Activated naive CD8-positive, alpha-beta T cell treated with anti-CD3 and anti-CD28 coated beads, Interleukin-2, amount 10 ng/mL, durations not matched to agents 7 days and 5 days (primary cell): ENCODE measurements at places on chromosomes 6 and 20. TPM values are rescaled to one million over a fixed set of nuclear protein-coding genes. Genes with fewer than 3 reads are reported as not detected.

MCUR1 gene
- total RNA-seq = 16.4 TPM

LST1 gene
- total RNA-seq = 91.8 TPM

PTCHD4 gene
- not detected for total RNA-seq

EPHA7 gene
- not detected for total RNA-seq

HLA-DRA gene
- total RNA-seq = 26.1 TPM

FOXC1 gene
- total RNA-seq = not detected

GRCh38 chr6:169545982-169546381 is 155.8 kb downstream of the WDR27 start:
- no peak overlapping the region for H3K4me3 ChIP-seq
- no peaks in the 10 kb centered on the region for H3K4me1 ChIP-seq
- no peak overlapping the region for H3K27ac ChIP-seq
- H3K36me3 ChIP-seq = peaks cover 10% of the 10 kb centered on the region

DNA sequence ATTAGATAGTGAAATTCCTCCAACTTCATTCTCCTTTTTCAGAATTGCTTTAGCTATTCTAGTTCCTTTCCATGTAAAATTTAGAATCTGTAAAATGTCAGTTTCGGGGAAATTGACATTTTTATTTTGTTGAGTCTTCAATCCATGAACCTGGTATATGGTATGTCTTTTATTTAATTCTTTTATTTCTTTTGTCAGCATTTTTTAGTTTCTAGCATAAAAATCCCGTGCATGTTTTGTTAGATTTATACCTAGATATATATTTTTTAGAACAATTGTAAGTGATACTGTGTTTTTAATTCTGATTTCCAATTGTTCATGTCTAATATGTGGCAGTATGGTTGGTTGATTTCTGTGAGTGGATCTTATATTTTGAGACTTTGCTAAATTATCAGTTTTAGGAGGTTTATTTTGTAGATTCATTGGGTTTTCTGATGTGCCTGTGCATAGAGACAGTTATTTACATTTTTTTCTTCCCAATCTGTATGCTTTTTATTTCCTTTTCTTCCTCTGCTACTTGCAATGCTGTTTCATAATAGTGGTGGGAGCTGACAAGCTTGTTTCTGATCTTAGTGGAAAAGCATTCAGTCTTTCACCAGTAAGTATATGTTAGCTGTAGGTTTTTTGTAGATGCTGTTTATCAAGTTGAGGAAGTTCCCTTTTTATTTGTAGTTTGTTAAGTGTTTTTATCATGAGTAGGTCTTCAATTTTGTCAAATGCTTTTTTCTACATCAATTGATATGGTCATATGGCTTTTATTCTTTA is 13.7 kb downstream of the TAB2 start:
- DNase-seq = no peak
- peak overlapping the region; percentile 6 for H3K27ac ChIP-seq
- peaks cover 72% of the 10 kb centered on the region for H3K4me1 ChIP-seq
- H3K27me3 ChIP-seq = no peaks in the 10 kb centered on the region

DNA sequence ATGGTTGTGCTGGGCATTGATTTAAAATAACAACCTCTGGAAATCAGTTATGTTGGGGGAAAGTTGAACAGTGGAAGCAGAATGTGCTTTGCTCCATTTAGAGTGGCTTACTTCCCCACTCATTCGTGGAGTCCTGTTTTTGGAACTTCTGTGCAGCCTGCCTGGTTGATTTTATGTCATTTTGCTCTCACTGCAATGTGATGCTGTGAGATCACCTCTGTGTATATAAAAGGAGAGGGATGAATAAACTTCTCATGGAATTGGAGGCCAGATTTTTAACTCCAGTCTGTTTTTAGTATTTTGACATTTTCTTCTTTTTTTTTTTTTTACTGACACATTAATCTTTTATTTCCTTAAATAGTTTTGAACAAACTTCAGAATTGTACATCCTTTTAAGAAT is 139.0 kb downstream of the FNDC1 start:
- H3K27me3 ChIP-seq = peaks cover 18% of the 10 kb centered on the region
- H3K27ac ChIP-seq = no peak overlapping the region
- H3K4me3 ChIP-seq = no peak overlapping the region
- no peaks in the 10 kb centered on the region for H3K4me1 ChIP-seq
- no peaks in the 10 kb centered on the region for H3K36me3 ChIP-seq
- DNase-seq = no peak

- H3K4me1 ChIP-seq = no peaks in the 10 kb centered on the region
- H3K4me3 ChIP-seq = no peak overlapping the region
- no peaks in the 10 kb centered on the region for H3K36me3 ChIP-seq
Observed at GRCh38 chr6:141134723-141135122, 998.0 kb upstream of the GJE1 start.

DNA sequence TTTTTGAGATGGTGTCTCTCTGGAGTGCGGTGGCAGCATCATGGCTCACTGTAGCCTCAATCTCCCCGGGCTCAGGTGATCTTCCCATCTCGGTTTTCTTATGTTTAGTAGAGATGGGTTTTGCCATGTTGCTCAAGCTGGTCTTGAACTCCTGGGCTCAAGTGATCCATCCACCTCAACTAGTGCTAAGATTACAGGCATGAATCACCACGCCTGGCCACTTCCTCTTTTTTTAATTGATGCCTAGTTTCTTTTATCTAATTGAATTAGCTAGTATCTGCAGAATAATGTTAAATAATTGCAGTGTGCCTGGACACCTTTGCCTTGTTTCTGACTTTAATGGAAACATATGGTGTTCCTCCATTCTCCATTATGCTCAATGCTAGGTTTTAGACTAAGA is 38.4 kb upstream of the SLC22A16 start:
- no peak overlapping the region for H3K4me3 ChIP-seq
- H3K27me3 ChIP-seq = peaks cover 19% of the 10 kb centered on the region
- H3K4me1 ChIP-seq = no peaks in the 10 kb centered on the region

DNA sequence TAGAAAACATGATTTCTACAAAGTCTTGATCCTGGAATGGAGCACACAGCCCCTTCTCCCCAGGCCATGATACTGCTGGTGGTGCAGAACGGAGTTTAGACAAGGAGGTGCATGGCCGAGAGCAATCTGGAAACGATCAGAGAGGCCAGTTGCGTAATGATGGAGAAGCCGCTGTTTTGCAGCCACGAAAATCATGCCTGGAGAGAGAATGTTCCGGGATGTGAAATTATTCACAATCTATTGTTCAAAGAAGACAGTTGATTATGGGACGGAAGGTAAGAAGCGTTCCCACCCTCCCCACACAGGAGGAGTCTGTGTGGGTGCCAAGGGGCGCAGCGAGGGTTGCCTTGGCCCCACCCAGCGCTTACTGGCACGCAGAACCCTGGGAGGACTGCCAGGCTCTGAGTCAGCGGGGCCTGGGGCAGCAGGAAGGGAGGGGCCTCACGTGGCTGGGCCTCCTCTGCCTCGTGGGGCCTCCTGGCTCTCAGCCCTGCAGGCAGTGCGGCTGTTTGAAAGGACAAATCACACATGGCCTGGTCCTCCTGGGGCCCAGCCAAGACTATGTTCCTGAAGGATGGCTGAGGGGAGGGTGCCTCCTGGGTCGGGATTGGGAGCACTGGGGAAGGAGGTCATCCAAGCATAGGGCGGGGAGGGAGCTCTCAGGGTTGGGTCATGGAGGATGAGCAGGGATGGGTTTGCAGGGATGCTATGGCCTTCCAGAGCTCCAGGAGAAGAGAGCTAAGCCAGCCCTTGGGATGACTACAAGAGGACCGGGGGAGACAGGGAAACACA is 8.7 kb upstream of the AP5S1 start:
- H3K27me3 ChIP-seq = no peaks in the 10 kb centered on the region
- H3K4me3 ChIP-seq = peak overlapping the region; percentile 75
- peak overlapping the region; percentile 94 for H3K27ac ChIP-seq
- peaks cover 58% of the 10 kb centered on the region for H3K4me1 ChIP-seq

GRCh38 chr6:15513801-15514711 is 148.8 kb downstream of the DTNBP1 start:
- H3K4me3 ChIP-seq = no peak overlapping the region
- no peak for DNase-seq
- H3K27ac ChIP-seq = peak overlapping the region; percentile 42
- peaks cover 12% of the 10 kb centered on the region for H3K36me3 ChIP-seq

DNA sequence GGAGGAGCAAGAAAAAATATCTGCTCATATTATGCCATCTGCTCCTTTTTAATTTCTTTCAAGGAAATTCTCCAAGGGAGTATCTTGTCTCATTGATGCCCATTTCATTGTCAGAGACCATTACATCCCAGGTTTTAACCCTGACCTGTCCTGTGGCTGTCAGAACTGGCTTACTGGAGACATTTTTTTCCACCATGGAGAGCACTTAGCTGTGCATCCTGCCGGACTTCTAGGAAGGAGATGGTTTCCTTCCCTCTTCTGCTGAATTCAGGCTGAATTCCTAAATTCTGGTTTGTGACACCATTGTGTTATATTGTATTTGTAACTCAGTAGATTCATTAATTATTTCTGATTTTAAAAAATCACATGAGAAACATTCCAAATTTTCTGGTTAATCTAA is 70.3 kb downstream of the NKAIN2 start:
- no peak overlapping the region for H3K4me3 ChIP-seq
- no peaks in the 10 kb centered on the region for H3K4me1 ChIP-seq
- DNase-seq = no peak
- H3K36me3 ChIP-seq = no peaks in the 10 kb centered on the region
- H3K27me3 ChIP-seq = no peaks in the 10 kb centered on the region
